Fibroblast of villous mesenchyme (primary cell): ENCODE measurements at places on chromosomes 5 and 9.

- DNase-seq = no peak
These were observed 20.9 kb upstream of the ADAM19 start for GRCh38 chr5:157596487-157596886.

DNA sequence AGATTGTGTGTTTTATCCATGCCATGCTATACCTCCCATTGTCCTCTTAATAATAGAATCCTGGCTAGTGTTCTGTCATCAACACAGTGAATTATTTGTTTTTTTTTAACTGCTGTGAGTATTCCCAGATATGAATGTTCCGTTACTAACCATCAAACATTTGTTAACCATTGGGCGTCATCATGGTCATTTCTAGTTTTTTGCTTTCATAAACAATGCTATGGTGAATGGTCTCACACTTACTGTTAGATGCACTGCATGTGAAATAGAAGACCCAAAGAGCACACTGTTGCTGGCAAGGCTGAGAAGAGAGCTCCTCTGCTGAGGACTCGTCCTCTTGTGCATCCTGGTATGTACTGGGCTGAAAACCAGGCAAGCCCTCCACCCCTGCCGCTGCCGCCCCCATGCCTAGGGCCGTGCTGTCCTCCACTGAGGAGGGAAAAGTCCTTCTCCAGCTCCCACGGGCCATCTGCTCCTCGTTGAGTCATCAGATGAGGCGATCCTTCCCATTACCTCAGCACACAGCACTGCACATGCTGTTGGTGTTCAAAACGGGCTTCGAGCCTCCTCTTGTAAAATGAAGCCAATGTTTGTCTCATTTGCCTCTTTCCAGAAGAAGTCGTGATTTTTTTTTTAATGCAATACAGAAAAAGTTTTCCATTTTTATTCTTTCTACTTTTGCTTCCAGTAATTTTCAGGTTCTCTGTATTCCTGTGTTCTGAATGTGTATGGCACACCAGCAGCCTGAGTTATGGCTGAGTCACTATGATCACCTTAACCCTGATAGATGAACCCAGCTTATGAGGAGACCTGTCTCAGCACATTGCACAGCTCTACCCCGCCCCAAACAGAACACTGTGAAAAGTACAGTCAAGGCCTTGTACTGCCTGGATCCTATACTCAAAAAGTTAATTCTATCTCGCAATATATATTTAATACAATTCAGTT lies 219.0 kb downstream of the AOPEP start:
- peak; percentile 94 for DNase-seq

GRCh38 chr5:109485030-109485429 lies 75.3 kb upstream of the PJA2 start:
- DNase-seq = peak; percentile 8

DNA sequence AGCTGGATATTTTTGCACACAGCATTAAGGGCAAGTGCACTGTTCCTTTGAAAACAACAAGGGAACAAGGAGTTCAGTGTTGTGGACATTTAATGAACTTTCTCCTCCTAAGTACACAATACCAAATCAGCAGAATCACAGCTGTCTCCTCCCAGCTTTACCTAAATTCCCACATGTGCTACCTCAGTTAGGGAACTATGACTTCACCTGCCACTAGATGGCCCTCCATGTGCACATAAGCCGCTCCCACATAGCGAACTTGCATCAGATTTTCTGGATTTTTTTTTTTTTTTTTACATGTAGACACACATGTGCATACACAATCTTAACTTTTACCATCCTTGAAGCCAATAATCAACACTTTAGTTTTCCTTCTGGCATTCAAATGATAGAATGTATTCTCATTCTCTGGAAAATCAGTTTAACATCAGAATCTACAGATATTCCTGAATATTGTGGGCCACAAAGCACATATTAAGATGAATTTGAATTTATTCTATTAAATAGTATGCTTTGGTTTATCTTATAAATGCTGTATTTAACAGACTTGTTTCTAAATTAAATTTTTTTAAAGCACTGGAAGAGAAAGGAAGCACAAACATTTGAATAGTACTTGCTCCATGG lies 123.6 kb downstream of the PALM2AKAP2 start:
- DNase-seq = peak; percentile 85

DNA sequence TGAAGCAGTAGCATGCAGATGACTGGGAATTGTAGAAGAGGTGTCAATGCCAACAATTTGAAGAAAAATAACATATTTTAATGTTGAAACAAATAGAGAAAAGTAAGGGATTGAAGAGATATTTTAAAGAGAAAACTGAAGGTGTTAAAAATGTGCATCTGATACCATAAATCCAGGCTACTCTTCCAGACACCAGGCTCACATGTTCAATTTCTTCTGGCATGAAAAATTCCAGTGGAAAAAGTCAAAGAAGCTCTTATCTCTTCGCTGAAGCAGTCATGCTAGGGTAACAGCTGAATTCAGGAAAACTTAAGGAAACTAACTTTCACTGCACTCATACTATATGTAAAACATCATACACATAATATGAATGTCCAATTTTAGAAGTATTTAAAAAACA lies 335.0 kb downstream of the PDE4D start:
- no peak for DNase-seq

DNA sequence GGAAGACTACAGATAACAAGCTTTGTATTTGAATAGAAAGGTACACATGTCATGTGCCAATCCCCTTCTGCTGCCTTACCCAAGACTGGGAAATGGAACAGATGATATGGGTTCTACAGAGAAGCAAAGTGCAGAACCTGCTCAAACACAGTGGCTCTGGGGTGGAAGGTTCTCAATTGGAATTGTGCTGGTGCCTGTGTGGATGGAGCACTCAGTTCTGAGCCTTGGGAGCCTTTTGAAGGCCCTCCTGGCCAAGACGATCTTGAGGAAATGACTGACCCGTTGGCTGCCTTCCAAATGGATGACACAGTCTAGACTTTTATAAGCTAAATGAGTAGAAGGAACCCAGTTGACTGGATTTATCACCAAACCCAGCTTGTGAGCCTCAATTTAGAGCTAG lies 4.2 kb upstream of the PRSS3 start:
- DNase-seq = peak; percentile 41

DNA sequence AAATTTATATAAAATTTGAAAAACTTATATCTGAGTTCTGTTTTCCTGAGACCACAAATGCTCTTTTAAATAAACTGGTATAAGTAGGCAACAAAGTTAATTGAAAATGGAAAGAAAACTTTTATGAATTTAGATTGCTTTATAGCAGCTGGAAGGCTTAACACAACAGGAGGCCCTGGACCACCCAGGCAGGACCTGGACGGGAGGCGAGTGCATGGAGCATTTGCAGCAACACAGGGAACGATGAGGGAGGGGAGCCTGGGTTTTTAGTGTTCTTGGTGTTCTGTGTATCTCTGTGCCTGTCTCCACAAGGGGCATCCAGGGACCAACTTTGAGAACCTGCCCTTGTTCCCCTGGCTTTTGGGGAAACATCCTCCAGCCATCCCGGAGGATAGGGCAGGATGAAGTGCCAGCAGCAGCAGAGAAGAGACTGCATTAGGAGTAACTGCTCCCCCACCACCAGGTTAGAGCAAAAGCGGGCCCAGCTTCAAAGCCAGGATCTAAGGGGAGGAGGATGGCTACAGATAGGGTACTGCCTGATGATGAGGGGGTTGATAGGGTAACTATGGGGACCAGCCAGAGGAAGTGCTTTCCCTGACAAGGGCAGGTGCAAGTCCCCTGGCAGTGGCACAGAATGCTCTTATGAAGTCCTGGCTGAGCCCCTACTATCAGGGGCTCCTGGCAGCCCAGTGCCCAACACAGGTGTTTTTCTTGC lies 6.7 kb upstream of the SPATA31E1 start:
- no peak for DNase-seq

DNA sequence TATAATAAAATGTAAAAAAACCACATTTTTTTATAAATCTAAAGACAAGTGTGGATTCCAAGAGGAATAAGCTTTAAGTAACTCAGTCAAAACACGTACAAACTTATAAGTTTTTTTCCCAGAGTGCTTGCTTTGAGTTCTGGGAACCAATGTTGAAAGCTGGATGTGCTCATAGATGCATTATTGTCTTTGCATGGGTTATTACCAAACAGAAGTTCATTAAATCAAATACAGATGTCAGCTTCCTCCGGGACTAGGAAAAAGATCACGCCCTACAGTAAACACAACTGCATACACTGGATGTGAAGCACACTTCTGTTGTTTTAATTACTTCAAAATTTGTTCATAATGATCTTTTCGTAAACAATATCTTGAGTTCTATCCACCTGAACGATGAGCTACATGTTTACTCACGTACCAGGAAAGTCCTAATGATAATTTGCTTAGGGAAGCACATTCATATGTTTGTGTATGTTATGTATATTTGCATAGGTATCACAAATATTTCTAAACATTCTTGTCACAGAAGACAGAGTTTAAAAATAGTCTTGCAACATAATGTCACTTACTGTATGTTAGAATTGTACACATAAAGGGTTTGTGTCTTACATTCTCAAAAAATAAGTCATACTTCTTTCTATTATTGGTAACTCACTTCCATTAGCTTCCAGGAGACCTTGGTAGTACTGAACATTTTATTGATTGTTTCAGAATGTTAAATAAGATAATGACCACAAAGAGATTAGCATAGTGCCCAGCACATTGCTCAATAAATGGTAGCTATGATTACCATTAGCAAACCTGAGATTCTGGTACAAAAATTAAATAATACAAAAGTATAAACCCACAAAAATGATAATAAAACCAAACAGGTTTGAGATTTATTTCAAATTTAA lies 427.4 kb downstream of the CETN3 start:
- DNase-seq = peak; percentile 55

DNA sequence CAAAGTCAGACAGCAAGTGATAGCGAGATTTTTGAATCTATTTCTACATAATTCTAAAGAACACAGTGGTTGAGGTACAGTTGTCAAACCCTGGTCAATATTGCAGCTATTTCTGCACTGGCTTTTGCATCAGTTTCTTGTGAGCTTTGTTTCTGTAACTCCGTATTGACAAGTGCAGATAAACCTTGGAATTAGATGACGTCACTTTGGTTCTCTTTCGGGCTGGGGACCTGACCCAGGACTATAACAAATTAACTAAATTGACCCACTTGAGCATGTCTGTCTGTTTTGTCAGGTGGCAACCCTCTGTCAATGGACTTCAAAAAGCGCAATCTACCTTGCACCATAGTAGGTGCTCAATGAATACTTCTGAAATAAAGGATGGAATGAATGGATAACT lies 418.4 kb upstream of the SGCD start:
- no peak for DNase-seq

- no peak for DNase-seq
These were observed 151.0 kb upstream of the ADAMTS16 start for GRCh38 chr5:4989118-4989517.

DNA sequence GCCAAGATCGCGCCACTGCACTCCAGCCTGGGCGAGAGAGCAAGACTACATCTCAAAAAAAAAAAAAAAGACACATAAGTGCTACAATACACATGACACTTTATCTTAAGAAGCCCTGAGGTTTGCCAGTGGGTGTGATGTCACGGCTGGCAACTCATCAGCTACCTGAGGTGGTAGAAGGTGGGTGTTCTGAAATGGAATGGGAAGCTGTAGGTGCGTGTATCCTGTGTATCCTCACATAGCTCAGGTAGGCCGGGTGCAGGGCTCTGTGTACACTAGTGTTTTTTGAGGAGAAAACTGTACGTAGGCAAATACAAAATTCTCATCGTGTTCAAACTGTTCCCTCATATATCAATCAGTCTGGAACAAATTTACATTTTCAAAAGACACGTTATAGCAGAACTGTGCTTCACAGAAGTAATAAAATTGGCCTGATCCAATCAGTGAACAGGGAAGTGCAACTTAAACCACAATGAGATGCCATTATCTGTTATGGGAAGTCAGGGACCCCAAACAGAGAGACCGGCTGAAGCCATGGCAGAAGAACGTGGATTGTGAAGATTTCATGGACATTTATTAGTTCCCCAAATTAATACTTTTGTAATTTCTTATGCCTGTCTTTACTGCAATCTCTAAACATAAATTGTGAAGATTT lies 10.4 kb downstream of the BICD2 start:
- no peak for DNase-seq

DNA sequence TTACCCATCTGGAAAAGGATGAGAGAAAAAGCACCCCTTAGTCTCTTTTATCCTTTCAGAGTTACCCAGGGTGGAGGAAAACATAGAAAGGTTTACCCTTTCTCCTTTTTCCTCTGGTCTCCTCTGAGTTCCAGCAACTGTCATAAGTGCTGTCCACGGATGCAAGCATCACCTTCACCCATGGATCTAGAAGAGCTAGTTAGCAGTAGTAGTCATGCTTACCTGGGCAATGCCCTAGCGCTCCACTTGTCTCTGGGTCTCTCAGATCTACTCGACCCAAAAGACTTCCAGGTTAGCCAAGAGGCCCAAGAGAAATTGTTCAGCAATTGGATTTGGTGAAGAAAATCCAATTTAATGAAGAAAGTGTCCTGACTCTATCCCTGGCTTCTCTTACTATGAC lies 656.2 kb upstream of the PTPRD start:
- no peak for DNase-seq

DNA sequence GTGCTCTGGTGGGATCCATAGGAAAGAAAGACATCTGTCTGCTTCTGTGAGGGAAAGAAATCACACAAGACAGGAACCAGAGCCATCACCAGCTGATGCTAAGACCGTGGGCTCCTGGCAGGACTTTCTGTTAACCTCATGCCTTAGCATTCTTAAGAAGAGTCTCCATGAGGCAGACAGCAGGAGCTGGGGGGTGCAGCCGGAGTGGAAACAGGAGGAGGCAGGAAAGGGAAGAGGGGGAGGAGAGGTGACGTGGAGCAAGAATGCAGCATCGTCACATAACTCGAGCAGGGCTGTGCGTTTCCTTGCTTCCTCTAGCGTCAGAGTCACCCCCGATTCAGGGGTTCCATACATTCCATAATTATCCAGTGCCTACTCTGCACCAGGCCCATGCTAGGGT lies 53.6 kb downstream of the ERGIC1 start:
- DNase-seq = peak; percentile 95

DNA sequence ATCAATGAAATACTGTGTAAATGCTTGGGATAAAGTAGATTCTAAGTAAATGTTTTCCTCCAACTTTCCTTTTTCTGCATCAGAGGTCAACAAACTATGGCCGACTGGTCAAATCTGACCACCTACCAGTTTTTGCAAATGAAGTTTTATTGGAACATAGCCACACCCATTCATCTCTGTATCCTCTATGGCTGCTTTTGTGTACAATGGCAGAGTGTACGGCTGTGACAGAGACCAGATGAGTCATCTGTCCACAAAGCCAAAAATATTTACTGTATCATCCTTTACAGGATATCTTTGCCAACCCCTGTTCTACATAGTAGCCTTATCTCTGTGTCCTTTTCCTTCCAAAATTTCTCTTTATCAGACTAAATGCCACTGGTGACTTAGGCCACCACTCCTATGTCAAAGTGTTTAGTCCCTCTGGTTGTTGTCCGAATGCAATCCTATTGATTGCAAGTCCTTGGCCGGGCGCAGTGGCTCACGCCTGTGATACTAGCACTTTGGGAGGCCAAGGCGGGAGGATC lies 218.4 kb upstream of the KLF4 start:
- peak; percentile 76 for DNase-seq

GRCh38 chr5:141872496-141873356 lies 5.5 kb downstream of the PCDH1 start:
- DNase-seq = peak; percentile 18
